ENCODE measurements at places on chromosomes 3 and 15.

DNA sequence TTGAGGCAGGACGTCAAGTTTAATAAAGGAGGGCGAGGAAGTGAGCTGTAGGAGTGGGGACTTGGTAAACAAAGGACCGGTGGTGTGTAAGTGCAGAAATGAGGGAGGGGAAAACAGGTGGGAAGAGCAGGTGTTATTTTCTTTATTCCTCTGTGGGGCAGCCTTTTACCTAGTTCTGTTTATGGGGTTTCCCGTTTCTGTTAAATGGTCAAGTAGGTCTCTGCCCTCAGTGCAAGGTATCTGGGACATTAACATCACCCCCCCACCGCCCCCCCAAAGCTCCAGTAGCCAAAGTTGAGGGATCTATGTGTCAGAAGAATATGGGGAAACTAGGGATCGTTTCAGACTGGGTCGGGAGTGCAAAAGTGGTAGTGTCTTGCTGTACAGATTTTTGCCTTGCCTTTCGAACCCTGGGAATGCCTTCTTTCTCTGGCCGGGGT, 893 bp downstream of the MGA start:
- no peaks in the 10 kb centered on the region for H3K27me3 ChIP-seq
- DNase-seq = no peak
- peak overlapping the region; percentile 39 for H3K4me3 ChIP-seq
- H3K4me1 ChIP-seq = peaks cover 12% of the 10 kb centered on the region

- H3K36me3 ChIP-seq = no peaks in the 10 kb centered on the region
- DNase-seq = peak; percentile 24
These were observed 445.1 kb upstream of the RBMS3 start for GRCh38 chr3:28835751-28836150.

DNA sequence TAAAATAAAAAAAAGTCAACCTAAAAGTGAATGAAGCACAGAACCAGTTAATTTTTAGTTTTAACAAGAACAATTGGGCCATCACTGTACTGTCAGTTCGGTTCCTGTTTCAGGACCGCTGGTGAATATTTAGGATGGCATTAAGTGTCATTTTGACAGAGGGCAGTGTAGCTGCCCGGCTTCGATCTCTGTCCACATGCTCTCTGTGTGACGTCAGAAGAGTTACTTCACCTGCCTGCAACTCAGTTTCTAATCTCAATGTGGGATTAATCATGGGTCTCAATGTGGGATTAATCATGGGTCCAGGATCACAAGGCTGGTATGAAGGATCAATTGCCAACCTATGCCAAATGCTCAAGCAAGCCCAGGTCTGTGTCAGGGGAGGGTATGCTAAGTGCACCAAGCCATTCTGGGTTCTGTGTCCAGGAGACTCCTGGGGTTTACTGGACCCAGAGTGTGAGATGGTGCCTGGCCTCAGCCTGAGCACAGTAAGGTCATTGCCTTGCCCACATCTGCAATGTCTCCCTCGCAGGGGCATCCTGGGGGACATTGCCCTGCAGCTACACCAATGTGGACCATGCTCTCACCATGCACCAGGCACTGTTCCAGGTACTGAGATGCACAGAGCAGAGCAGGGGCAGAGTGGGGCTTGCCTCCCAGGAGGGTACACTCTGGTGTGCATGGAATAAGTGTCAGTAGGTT, 8.1 kb downstream of the GABRA5 start:
- H3K4me1 ChIP-seq = no peaks in the 10 kb centered on the region
- no peak overlapping the region for H3K4me3 ChIP-seq
- no peak for DNase-seq

DNA sequence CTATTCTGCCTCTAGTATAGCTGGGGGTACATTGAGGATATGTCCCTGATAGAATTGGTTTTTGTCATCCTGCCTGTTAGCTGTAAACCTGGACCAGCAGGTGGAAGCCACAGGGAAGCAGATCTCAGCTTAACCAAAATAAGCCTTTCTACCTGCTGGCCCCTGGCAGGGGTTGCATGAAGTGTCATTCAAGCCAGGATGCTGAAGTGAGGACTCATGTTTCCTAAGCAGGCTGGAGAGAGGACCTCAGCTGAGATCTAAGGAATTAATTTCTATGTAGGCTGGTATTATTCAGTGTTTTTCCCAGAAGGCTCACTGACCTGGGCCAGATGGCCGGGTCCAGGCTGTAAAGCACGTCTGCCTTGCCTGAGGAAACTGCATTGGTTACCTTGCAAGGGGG, 128.9 kb downstream of the MEGF11 start:
- no peak overlapping the region for H3K4me3 ChIP-seq
- no peaks in the 10 kb centered on the region for H3K4me1 ChIP-seq
- H3K27ac ChIP-seq = no peak overlapping the region
- peaks cover 60% of the 10 kb centered on the region for H3K27me3 ChIP-seq
- no peaks in the 10 kb centered on the region for H3K36me3 ChIP-seq
- DNase-seq = no peak

DNA sequence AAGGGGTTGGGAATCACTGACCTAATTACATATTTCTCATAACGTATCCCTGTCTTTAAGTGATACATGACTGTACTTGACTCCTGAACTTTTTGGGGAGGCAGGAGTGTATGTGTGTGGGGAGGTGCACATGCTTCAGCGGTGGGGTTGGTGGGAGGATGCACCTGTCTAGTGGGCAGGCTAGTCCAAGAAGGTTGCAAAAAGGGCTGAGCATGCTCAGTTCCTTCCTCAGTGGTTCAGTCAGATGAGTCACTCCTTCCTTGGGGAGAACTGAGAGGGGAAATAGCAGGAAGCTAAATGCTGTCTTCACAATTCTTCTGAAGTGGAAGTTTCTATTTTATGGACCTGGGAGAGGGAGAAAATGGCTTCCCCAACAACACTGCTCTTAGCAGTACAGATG, 24.6 kb upstream of the AP4E1 start:
- H3K4me1 ChIP-seq = peaks cover 68% of the 10 kb centered on the region
- no peaks in the 10 kb centered on the region for H3K36me3 ChIP-seq
- H3K27ac ChIP-seq = no peak overlapping the region
- H3K27me3 ChIP-seq = no peaks in the 10 kb centered on the region
- no peak overlapping the region for H3K4me3 ChIP-seq

DNA sequence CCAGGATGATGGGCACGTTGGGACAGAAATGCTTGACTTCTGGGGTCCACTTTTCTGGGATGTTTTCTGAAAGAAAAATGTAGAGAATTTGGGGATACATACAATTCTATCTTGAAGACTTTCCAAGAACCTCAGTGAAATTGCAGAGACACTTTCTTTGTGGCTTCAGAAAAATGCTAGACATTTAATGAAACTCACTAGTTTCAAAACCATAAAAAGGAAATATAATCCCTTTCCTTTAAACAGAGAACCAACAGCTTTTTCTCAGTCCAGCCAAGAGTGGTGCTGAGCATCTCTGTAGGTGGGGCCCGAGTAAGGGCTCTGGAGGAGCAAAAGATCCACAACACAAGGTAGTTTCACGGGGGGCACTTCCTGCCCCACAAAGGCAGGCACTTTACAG, 4.4 kb upstream of the GPX1 start:
- H3K4me1 ChIP-seq = peaks cover 13% of the 10 kb centered on the region
- peaks cover 86% of the 10 kb centered on the region for H3K36me3 ChIP-seq
- no peak overlapping the region for H3K4me3 ChIP-seq

DNA sequence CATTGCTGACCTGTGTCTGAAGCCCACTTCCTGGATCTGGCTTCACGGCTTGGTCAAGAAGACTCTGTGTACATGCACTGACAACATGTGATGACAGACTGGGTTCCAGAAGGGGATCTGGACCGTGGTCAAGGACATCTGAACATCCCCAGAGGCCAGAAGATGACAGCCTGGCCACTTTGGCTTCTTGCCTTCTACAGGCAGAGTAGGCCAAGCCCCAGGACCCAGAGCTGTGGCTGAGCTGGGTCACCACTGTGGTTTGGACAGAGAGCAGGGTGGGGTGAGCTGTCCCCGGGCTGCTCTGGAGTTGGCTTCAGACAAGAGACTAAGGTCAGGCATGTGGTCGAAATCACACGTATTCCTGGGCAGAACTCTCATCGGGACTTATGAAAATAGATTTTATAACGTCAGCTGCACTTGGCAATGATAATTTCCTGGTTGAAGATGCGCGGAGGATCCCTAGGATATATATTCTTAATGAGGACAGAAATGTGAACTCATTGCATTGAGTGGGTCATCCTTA, 114.1 kb upstream of the FRMD4B start:
- peak overlapping the region; percentile 55 for H3K27ac ChIP-seq
- peaks cover 11% of the 10 kb centered on the region for H3K4me1 ChIP-seq
- H3K27me3 ChIP-seq = no peaks in the 10 kb centered on the region
- no peak overlapping the region for H3K4me3 ChIP-seq

GRCh38 chr15:67054676-67055075, 10.7 kb upstream of the SMAD3 start:
- no peak overlapping the region for H3K27ac ChIP-seq
- no peaks in the 10 kb centered on the region for H3K27me3 ChIP-seq
- no peaks in the 10 kb centered on the region for H3K36me3 ChIP-seq
- no peak overlapping the region for H3K4me3 ChIP-seq

- no peaks in the 10 kb centered on the region for H3K4me1 ChIP-seq
- no peak overlapping the region for H3K27ac ChIP-seq
- no peaks in the 10 kb centered on the region for H3K27me3 ChIP-seq
- H3K36me3 ChIP-seq = no peaks in the 10 kb centered on the region
These were observed 90.4 kb downstream of the BDH1 start for GRCh38 chr3:197465197-197465995.

DNA sequence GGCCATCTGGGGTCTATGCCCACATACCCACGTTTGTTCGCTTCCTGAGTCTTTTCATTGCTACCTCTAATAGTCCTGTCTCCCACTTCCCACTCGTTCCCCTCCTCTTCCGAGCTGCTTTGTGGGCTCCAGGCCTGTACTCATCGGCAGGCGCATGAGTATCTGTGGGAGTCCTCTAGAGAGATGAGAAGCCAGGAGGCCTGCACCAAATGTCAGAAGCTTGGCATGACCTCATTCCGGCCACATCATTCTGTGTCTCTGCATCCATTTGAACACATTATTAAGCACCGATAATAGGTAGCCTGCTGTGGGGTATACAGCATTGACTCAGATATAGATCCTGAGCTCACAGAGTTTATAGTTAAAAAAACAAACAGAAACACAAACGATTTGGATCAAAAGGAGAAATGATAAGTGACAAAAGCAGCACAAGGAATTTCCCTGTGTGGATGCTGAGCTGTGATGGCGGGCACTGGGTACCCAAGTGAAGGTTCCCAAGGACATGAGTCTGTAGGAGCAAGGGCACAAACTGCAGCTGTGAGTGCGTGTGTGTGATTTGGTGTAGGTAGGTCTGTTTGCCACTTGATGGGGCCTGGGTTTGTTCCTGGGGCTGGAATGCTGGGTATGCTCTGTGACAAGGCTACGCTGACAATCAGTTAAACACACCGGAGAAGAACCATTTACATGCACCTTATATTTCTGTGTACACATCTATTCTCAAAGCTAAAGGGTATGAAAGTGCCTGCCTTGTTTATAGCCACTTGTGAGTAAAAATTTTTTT, 35.9 kb downstream of the NR1I2 start:
- no peak overlapping the region for H3K4me3 ChIP-seq
- H3K27me3 ChIP-seq = no peaks in the 10 kb centered on the region
- no peaks in the 10 kb centered on the region for H3K4me1 ChIP-seq

GRCh38 chr15:31437686-31438085, 111.1 kb downstream of the KLF13 start:
- no peak overlapping the region for H3K27ac ChIP-seq

GRCh38 chr3:9776896-9777693, 7.3 kb upstream of the CAMK1 start:
- no peak overlapping the region for H3K27ac ChIP-seq
- no peaks in the 10 kb centered on the region for H3K27me3 ChIP-seq
- peaks cover 3% of the 10 kb centered on the region for H3K4me1 ChIP-seq
- peaks cover 19% of the 10 kb centered on the region for H3K36me3 ChIP-seq

GRCh38 chr3:25481386-25481785, 53.3 kb downstream of the RARB start:
- DNase-seq = no peak
- H3K27me3 ChIP-seq = no peaks in the 10 kb centered on the region
- no peaks in the 10 kb centered on the region for H3K4me1 ChIP-seq
- H3K36me3 ChIP-seq = no peaks in the 10 kb centered on the region
- H3K4me3 ChIP-seq = no peak overlapping the region

DNA sequence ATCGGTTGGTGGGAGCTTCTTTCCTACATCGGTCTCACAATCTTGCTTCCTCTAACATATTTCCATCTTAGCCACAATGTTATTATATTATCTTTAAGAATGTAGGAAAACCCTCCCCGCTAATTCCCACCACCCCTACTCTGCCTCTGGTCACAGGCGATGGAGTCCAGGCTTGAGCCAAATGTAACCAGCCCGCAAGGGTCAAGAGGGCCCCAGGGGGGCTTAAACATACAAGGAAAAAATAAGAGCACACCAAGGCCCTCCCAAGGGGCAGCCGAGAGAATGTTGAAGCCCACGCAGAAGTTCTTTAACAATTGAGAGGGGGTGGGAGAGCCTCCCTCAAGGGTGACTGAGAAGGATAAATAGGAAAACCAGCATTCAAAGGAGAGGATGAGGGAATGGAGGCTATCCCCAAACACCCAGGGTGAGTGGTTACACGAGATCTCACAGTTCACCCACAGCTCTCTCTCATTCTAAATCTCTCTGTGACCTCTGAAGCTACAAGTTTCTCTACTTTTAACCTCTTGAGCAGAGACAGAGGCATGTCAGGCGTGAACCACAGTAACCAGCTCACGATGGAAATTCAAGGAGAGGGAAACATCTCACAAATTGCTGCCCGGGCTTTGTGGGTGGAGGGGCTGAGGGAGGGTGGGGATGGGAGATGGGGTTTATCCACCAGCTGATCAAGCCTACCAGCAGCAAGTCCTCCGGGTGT, 31.4 kb upstream of the UACA start:
- H3K4me3 ChIP-seq = no peak overlapping the region
- peak overlapping the region; percentile 48 for H3K27ac ChIP-seq
- peaks cover 6% of the 10 kb centered on the region for H3K27me3 ChIP-seq
- H3K4me1 ChIP-seq = peaks cover 4% of the 10 kb centered on the region

DNA sequence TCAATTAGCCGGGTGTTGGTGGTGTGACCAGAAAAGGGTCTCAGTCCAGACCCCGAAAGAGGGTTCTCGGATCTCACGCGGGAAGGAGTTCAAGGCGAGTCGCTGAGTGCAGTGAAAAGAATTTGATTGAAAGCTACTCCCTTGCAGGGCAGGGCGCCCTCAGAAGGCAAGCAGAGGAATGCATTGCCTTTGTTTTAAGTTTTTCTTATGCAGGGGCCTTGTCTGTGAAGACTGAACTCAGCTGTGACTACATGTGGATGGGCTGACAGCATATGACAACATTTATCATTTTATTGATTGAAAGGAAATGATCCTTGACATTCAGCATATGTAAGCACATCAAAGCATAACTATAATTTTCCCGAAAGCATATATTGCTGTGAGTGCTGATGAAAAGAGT, 11.8 kb downstream of the CPN2 start:
- no peak overlapping the region for H3K27ac ChIP-seq
- H3K4me3 ChIP-seq = no peak overlapping the region
- H3K4me1 ChIP-seq = no peaks in the 10 kb centered on the region
- no peaks in the 10 kb centered on the region for H3K27me3 ChIP-seq
- no peak for DNase-seq

- H3K36me3 ChIP-seq = no peaks in the 10 kb centered on the region
- no peaks in the 10 kb centered on the region for H3K4me1 ChIP-seq
- no peak overlapping the region for H3K27ac ChIP-seq
- no peak overlapping the region for H3K4me3 ChIP-seq
- no peaks in the 10 kb centered on the region for H3K27me3 ChIP-seq
These were observed 124.5 kb downstream of the SUCLG2 start for GRCh38 chr3:67529915-67530314.

- peaks cover 6% of the 10 kb centered on the region for H3K4me1 ChIP-seq
- no peaks in the 10 kb centered on the region for H3K27me3 ChIP-seq
- no peaks in the 10 kb centered on the region for H3K36me3 ChIP-seq
- H3K4me3 ChIP-seq = no peak overlapping the region
- no peak overlapping the region for H3K27ac ChIP-seq
These were observed 20.5 kb upstream of the AVEN start for GRCh38 chr15:34059476-34059875.

GRCh38 chr3:49410066-49410845, 1.5 kb downstream of the RHOA start:
- DNase-seq = no peak
- peak overlapping the region; percentile 99 for H3K27ac ChIP-seq
- H3K4me1 ChIP-seq = peaks cover 53% of the 10 kb centered on the region
- H3K4me3 ChIP-seq = peak overlapping the region; percentile 63
- H3K27me3 ChIP-seq = no peaks in the 10 kb centered on the region
- no peaks in the 10 kb centered on the region for H3K36me3 ChIP-seq

Measured in left lung (tissue), 14 donors.